Aorta (tissue), 5 donors: ENCODE measurements at places on chromosomes 2 and 18. TPM values are rescaled to one million over a fixed set of nuclear protein-coding genes. Genes with fewer than 3 reads are reported as not detected.
A peak's percentile ranks its signal among the peaks of the same experiment; 100 is the strongest.

GRCh38 chr2:163455815-163456214 is 280.0 kb downstream of the FIGN start:
- DNase-seq: no peak
- no peak overlapping the region for H3K27ac ChIP-seq
- no peak overlapping the region for H3K4me3 ChIP-seq
- no peaks in the 10 kb centered on the region for H3K27me3 ChIP-seq

DNA sequence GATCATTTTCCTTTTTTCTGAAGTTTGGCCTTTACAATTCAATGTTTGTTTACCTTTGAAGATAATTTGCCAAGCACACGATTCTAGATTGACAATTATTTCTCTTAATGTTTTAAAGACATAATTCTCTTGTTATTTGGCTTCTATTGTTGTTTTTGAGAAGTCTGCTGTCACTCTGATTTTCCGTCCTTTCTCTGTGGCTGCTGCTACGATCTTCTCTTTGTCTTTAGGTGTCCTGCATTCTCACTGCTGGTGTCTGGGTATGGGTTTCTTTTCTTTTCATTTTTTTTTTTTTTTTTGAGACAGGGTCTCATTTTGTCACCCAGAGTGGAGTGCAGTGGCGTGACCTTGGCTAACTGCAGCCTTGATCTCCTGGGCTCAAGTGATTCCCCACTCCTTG is 15.1 kb upstream of the FAM228A start:
- H3K4me3 ChIP-seq: no peak overlapping the region
- H3K27me3 ChIP-seq: no peaks in the 10 kb centered on the region
- DNase-seq: no peak
- H3K27ac ChIP-seq: no peak overlapping the region
- H3K4me1 ChIP-seq: no peaks in the 10 kb centered on the region

ABCG5 gene
- not detected for total RNA-seq

- DNase-seq: peak; percentile 70
- H3K4me1 ChIP-seq: no peaks in the 10 kb centered on the region
- no peak overlapping the region for H3K27ac ChIP-seq
These were observed 50.8 kb downstream of the KCNIP3 start for GRCh38 chr2:95347681-95348608.

PCARE gene
- total RNA-seq: not detected

DNA sequence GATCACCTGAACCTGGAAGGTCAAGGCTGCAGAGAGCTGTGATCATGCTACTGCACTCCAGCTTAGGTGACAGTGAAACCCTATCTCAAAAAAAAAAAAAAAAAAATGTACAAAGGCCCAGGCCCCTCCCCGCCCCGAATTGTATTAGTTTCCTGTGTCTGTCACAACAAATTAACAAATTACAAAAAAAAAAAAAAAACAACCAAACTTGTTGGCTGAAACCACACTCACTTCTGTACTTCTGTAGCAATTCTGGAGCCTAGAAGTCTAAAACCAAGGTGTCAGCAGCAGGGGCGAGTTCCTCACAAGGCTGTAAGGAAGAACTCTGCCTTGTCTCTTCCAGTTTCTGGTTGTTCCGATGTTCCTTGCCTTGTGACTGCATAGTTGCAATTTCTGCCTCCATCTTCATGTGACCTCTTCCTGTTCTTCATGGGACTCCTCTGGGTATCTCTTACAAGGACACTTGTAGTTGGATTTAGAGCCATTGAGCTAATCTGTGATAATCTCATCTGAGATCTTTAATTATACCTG is 100.8 kb upstream of the ZSWIM2 start:
- no peaks in the 10 kb centered on the region for H3K36me3 ChIP-seq
- peaks cover 2% of the 10 kb centered on the region for H3K4me1 ChIP-seq
- DNase-seq: no peak

TRIM54 gene
- 0.39 TPM for total RNA-seq

DNA sequence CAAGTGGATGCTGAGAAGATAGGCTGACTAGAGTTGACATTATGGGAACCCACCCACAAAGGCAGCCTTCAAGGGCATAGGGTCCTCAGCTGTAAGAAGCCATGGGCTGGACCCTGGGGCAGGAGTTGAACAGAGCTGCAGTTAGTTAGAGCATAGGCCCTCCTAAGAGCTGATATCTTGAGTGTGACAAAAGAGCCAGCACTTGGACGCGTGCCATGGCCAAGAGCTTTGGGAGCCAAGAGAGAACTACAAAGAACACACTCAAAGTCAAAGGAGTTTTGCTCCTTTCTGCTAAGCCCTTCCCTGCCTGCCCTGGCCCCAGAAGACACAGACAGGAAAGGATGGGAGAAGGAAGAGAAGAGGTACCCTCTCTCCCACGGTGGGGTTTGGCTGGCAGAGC is 29.9 kb upstream of the AGAP1 start:
- H3K36me3 ChIP-seq: no peaks in the 10 kb centered on the region
- no peak for DNase-seq
- H3K4me1 ChIP-seq: no peaks in the 10 kb centered on the region
- H3K4me3 ChIP-seq: no peak overlapping the region

- H3K36me3 ChIP-seq: no peaks in the 10 kb centered on the region
- no peak overlapping the region for H3K27ac ChIP-seq
- DNase-seq: no peak
- no peaks in the 10 kb centered on the region for H3K27me3 ChIP-seq
These were observed 322.8 kb downstream of the STK39 start for GRCh38 chr2:167924556-167924955.

SCYGR4 gene
- total RNA-seq: not detected

GRCh38 chr2:234851451-234851850 is 100.4 kb upstream of the SH3BP4 start:
- H3K27me3 ChIP-seq: no peaks in the 10 kb centered on the region
- H3K27ac ChIP-seq: no peak overlapping the region
- no peak for DNase-seq
- no peak overlapping the region for H3K4me3 ChIP-seq

- no peaks in the 10 kb centered on the region for H3K36me3 ChIP-seq
- H3K4me1 ChIP-seq: no peaks in the 10 kb centered on the region
- no peak for DNase-seq
These were observed 125.9 kb upstream of the COL5A2 start for GRCh38 chr2:189305291-189305943.

RAB12 gene
- total RNA-seq: 47.7 TPM

DNA sequence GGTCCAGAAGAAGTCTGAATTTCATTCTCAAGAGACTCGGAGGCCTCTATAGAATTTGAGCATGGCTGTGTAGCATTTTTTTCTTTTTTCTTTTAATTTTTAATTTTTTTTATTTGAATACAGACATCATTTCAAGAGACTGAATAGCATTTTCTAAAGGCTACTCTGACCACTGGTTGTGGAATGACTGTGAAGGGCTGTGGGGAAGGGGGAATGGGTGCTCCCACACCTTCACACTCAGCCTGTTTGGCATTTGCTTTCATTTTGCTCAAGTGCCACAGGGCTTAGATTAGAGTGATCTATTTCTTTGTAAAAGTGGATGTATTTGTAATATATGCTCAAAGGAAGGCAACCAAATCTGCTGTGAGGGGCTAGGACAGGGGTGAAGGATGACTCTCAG is 142.0 kb upstream of the SPOPL start:
- no peak for DNase-seq
- H3K27me3 ChIP-seq: no peaks in the 10 kb centered on the region
- H3K27ac ChIP-seq: no peak overlapping the region

GRCh38 chr2:190481339-190481738 is 53.2 kb downstream of the NEMP2 start:
- H3K36me3 ChIP-seq: peaks cover 2% of the 10 kb centered on the region
- no peaks in the 10 kb centered on the region for H3K27me3 ChIP-seq
- no peak overlapping the region for H3K27ac ChIP-seq
- H3K4me3 ChIP-seq: no peak overlapping the region

- H3K4me1 ChIP-seq: no peaks in the 10 kb centered on the region
- H3K4me3 ChIP-seq: no peak overlapping the region
- no peaks in the 10 kb centered on the region for H3K27me3 ChIP-seq
- no peak overlapping the region for H3K27ac ChIP-seq
- no peak for DNase-seq
- no peaks in the 10 kb centered on the region for H3K36me3 ChIP-seq
These were observed 6.3 kb upstream of the NRP2 start for GRCh38 chr2:205675861-205676516.

- no peaks in the 10 kb centered on the region for H3K4me1 ChIP-seq
- no peaks in the 10 kb centered on the region for H3K27me3 ChIP-seq
- H3K4me3 ChIP-seq: no peak overlapping the region
- no peaks in the 10 kb centered on the region for H3K36me3 ChIP-seq
- peak; percentile 52 for DNase-seq
These were observed 188.3 kb downstream of the TWIST2 start for GRCh38 chr2:239035997-239036731.

- no peaks in the 10 kb centered on the region for H3K36me3 ChIP-seq
- H3K27me3 ChIP-seq: no peaks in the 10 kb centered on the region
- no peak for DNase-seq
- no peaks in the 10 kb centered on the region for H3K4me1 ChIP-seq
- no peak overlapping the region for H3K27ac ChIP-seq
- no peak overlapping the region for H3K4me3 ChIP-seq
These were observed 95.4 kb downstream of the LAMA1 start for GRCh38 chr18:7021994-7022840.

GPBAR1 gene
- total RNA-seq: 3.7 TPM

DNA sequence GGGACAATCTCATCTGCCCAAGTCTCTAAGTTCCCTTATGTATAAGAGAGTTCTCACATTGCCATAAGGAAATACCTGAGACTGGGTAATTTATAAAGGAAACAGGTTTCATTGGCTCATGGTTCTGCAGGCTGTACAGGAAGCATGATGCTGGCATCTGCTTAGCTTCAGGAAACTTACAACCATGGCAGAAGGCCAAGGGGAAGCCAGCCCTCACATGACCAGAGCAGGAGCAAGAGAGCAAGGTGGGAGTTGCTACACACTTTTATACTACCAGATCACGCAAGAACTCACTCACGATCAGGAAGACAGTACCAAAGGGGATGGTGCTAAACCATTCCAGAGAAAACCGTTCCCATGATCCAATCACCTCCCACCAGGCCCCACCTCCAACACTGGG is 73.9 kb downstream of the PRKRA start:
- no peaks in the 10 kb centered on the region for H3K36me3 ChIP-seq
- DNase-seq: no peak
- no peak overlapping the region for H3K4me3 ChIP-seq

- H3K27me3 ChIP-seq: no peaks in the 10 kb centered on the region
- H3K4me3 ChIP-seq: no peak overlapping the region
- no peaks in the 10 kb centered on the region for H3K4me1 ChIP-seq
These were observed 215.0 kb upstream of the AGAP1 start for GRCh38 chr2:235278771-235279355.
